ENCODE measurements at places on chromosomes 16 and 17.

- DNase-seq, result no peak
Measured at GRCh38 chr17:57174591-57174990, 81.7 kb upstream of the MSI2 start.

- DNase-seq, result no peak
Measured at GRCh38 chr16:86448306-86448890, 61.9 kb upstream of the FOXF1 start.

GRCh38 chr17:56389356-56389755, 204.1 kb upstream of the NOG start:
- no peak for DNase-seq

GRCh38 chr16:23031508-23032098, 117.6 kb downstream of the USP31 start:
- DNase-seq, result no peak

Data from activated CD4-positive, alpha-beta T cell treated with anti-CD3 and anti-CD28 coated beads, Interleukin-2, amount 50 U/mL, for 24 hours (primary cell).